ENCODE measurements at places on chromosomes 3 and 15.

DNA sequence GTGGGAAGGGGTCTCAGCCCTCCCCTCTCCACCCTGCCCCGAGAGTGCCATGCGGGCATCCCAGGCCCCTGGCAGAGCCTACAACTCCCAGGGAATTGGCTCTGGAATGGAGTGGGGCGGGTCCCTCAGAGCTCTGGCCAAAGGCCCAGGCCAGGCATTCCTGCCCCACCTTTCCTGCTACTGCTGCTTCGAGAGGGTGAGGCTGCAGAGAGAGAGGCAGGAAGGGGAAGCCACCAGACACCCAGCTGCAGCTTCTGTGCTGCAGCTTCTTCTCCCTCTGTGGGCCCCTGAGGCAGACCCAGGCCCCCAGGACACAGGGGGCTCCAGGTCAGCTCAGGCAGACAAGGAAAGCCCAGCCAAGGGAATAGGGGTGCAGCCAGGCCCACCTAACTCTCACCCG is 2.7 kb downstream of the ALS2CL start:
- DNase-seq: no peak

DNA sequence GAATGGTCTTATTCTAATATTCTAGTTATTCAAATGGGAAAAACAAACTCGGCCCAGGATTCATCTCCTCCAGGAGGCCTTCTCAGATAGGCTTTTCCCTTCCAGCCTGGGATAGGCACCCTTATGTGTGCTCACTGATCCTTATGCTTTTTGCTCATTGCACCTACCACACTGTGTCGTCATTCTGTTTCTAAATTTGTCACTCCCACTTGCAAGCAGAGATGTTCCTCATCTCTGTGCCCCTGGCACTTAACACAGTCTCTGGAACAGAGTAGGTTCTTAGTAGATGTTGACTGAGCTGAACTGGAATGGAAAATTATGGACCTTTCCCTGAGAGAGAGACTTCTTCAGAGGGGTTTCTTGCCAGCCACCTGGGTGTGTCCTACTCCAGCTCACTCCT is 18.7 kb upstream of the SPG11 start:
- no peak for DNase-seq

DNA sequence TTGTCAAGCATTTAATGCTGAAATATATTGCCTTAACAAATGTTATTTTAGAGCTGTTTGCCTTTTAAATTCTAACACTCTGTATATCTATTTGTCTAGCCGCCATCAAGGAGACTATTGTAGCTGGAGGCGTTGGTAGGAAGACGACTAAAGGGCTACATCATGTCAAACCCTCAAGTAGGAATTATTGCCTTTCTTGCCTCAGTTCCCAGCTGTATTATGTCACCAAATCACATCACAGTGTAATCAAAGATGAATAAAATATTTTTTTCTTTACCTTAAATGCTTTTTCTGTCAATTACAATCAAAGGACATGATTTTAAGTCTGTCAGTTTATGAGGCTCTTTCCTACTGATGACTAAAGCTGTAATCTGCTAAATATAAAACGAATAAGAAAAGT is 233.1 kb downstream of the ZIC4 start:
- DNase-seq: no peak

DNA sequence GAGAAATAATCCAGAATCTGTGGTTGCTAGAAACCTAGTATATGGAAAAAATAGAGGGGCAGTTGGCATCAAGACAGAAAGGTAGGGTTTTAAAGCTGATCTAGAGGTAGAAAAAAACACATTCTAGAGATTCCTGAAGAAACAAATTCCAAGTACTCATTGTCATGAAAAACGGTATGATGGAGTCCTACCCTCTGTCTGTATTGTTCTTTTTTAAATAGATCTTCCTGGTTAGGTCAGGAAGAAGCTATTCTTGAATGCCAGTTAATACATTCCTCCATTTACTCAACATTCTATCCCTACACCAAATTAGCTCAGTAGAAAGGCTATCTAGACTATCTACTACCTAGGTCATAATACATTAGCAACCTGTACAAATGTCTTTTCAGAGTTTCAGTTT is 364.7 kb downstream of the FHIT start:
- no peak for DNase-seq

DNA sequence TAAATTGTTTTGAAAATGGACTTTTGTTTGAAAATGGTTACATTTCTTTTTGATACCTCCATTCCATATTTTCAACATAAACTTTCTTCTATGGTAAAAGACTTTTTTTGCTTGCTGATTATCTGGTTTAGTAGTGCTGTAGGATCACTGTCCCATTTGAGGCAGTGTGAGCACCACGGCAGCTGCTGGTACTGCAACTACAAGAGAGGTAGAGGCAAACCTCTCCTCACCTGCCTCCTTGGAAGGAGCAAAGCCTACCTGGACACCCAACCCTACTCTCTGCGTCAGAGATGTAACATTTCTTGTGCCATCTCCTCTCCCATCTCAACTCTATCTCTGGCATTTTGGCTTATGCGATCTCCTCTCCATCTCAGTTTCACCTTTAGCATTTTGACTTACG is 460.1 kb downstream of the SHQ1 start:
- no peak for DNase-seq

DNA sequence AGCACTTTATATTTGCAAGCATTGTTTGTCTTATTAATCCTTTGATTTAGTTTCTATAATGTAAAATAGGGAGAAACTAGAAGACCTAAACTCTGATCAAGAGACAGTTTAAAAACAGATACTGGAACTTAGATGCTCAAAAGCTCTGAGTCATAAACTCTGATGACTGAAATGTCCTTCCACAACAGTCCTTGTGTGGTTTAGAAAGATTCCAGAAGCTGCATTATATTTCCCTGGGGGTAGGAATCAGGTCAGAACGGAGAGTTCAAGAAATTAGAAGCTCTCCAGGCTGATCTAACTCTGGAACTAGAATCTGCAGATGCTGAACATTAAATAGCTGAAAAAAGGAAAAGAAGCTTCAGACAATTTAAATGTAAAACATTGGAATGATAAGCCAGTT is 18.3 kb upstream of the ONECUT1 start:
- DNase-seq: no peak

GRCh38 chr15:25673972-25674371 is 189.2 kb downstream of the ATP10A start:
- no peak for DNase-seq

DNA sequence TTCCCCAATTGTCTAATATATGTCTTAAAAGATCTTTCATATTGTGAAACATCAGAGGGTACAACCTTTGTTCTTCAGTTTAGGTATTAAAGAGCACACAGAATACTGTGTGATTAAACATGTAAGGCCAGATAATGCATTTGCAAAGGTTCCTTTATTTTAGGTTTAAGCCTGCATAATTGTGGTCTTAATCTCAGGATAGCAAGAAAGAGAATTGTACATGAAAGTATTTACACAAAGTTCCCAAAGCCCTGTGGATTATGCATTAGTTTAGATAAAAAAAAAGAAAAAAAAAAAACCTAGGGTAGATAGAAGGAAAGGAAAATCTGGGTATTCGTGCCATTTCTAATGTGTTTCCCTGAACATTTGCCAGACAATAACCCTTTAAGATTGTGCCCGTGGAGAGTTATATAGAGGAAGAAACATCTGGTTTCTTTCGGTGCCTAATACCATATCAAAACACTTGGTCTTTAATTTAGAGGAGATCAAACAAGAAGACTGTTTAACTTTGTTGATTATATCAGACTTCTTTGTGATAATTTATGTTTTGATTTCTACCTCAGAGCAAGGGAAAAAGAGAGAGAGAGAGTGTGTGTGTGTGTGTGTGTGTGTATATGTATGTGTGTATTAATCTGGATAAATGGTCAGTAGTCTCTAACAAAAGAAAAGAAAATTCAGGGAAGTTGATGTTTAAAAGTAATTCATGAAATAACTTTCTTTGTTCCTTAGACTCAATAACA is 139.6 kb upstream of the CGNL1 start:
- DNase-seq: no peak

DNA sequence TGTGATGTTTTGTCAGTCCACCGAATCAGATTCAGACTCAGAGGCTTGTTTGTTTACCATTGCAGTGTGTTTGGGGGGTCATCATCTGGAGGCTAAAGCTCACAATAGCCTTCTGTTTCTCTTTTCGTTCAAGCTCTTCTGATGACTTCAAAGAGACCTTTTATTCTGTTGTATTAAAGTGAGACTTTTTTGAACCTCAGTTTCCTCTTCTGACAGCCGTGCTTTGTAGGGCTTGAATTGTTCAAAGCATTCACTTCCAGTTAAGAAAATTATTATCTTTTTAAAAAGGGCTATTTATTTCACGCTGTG is 1.3 kb downstream of the PXK start:
- no peak for DNase-seq

DNA sequence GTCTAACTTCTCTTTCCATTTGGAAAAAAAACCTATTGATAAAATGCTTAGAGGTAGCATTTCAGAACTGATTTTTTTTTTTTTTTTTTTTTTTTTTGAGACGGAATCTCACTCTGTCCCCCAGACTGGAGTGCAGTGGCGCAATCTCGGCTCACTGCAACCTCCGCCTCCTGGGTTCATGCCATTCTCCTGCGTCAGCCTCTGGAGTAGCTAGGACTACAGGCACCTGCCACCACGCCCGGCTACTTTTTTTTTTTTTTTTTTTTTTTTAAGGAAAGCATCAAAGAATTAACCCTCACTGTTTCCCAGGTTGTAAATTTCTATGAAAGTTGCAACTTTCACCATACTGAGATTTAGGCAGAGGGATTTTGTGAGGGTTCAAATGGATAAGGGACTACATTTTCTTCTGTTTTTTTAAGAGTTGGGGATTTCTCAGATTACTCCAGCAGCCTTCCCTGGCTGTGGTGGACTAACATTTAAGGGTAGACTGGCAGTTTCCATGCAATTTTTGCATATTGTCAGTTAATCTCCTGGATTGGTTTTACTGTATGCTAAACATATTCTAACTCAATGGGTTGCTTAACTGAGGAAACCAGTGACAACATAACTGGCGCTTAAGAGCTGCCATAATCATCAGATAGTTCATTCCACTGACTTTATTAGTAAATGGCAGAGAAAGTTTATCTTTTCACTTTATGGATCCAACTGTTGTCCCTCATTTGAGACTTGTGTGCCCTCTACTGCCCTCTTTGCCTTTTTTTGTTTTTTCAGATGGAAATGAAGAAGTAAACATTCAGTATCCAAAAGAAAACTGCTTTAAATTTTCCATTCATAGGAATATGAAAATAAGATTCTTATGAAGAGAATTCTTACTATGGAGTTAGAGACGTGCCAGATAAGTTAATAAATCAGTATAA is 93.7 kb downstream of the NPTN start:
- no peak for DNase-seq

GRCh38 chr3:11004563-11004962 is 12.0 kb downstream of the SLC6A1 start:
- no peak for DNase-seq

DNA sequence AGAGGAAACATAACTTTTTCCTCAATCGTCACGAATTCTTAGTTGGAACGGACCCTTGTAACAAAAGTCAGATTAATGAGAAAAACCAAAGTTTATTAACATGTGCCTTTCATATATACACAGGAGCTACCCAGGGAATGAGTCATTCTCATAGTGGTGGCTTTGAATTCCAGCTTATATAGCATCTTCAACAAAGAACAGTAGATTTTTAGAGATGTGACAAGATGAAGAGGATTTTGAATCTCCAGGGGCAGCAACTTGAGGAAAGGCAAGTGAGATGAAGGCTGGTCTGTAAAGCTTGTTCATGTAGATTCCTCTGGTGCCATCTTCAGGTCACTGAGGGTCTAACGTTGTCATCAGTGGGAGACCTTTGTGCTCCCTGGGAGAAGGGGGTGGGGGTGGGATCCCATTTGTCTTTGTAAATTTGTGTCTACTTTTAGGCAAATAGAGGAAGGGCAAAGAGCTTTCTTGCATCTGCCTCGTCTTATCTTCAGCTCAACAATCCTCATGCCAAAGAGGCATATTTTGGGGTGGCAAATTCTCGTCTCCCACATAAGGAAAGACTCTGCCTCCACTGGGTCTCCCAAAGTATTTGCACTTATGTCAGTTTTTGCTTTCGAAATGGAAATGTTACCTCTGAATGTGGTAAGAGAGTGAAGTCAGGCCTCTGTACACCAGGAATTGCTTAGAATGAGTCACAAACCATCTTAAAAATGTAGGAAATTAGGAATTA is 29.5 kb downstream of the CLEC3B start:
- no peak for DNase-seq

DNA sequence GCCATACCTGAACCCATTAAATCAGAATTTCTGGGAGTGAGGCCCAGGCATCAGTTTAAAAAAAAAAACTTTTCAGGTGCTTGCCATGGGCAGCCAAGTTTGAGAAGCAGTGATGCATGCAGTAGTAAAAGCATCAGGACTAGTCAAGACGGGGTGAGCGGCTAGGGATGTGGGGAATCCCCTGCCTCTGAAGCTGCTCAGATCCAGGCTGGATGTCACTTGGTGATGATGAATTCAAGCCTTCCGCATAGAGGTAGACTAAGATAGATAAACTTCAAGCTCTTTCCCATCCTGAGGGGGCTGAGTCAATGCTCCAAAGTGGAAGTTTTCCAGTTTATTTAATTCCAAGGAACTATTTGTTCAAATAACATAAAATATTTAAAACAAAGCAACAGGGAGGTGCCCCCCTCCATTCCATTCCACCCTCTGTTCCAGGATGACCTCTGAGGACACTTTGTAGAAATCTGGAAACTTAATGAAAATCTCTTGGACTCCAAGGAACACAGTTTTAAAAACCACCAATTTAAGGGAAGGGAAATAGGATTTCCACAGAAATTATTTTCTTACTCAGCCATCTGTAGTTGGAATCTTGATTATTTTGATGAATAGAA is 100.4 kb upstream of the NR2E3 start:
- DNase-seq: no peak

- no peak for DNase-seq
These were observed 108.1 kb downstream of the PGPEP1L start for GRCh38 chr15:98899272-98900021.

DNA sequence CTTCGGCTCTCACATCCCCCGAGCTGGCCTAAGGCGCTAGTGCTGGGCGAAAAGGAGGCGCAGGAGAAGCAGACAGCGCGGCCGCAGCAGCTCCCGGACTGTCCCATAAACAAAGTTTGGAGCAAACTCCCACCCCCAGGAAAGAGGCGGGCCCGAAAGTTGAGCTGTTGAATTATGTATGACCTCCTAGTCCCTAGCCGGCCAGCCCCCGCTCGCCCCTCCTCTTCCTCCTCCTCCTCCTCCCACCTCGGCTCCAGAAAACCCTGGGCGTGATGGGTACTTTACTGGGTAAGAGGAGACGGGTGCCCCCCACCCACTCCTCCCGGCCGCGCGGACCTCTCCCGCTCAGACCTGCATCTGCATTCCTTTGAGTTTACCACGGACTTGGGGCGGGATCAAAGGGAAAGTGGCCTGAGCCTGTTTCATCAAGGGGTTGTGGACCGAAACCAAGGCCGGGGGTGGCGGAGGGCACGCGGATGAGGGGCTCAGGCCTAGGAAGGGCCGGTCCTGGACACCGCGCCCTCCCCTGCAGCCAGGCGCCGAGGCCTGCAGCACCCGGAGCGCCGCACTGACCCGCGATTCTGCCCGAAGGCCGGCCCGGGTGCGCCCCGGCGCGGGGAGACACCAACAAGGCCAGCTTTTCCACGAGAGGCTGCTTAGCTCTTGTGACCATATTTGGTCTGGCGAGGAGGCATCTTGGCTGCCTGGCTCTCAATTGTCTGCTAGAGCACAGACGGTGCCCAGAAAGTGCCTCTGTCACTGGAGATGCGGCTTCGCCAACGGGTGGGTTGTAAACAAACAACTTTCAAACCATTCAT is at the start of gene WWTR1:
WWTR1 (minus strand) TSS at position 100 of the 818 bp plus-strand sequence. CDS start 719 bp downstream, outside the sequence.
- no peak for DNase-seq

GRCh38 chr3:159910991-159911663 is 77.5 kb upstream of the IL12A start:
- no peak for DNase-seq

- no peak for DNase-seq
These were observed 514 bp upstream of the FAM174B start for GRCh38 chr15:92656089-92656488.
